ENCODE measurements at places on chromosomes 4 and X.

- no peak for DNase-seq
These were observed 114.1 kb upstream of the RAP2C start for GRCh38 chrX:132333351-132333750.

DNA sequence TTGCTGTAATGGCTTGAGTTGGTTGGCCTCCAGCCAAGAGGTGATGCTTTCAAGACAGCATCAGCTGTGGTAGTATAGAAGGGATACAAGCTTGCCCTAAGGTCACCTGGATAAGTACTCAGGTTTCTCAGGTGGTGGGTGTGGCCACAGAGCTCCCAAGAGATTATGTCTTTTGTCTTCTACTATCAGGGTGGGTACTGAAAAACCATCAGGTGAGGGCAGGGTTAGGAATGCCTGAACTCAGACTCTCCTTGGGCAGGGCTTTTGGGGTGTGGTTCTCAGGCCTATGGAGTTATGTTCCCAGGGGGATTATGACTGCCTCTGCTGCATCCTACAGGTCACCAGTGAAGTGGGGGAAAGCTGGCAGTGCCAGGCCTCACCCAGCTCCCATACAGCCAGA is 654.6 kb upstream of the GALNT7 start:
- DNase-seq: no peak

GRCh38 chrX:120090208-120090607 is 12.7 kb upstream of the RHOXF2B start:
- DNase-seq: no peak

- DNase-seq: no peak
These were observed 36.5 kb downstream of the AFF2 start for GRCh38 chrX:148536961-148537360.

DNA sequence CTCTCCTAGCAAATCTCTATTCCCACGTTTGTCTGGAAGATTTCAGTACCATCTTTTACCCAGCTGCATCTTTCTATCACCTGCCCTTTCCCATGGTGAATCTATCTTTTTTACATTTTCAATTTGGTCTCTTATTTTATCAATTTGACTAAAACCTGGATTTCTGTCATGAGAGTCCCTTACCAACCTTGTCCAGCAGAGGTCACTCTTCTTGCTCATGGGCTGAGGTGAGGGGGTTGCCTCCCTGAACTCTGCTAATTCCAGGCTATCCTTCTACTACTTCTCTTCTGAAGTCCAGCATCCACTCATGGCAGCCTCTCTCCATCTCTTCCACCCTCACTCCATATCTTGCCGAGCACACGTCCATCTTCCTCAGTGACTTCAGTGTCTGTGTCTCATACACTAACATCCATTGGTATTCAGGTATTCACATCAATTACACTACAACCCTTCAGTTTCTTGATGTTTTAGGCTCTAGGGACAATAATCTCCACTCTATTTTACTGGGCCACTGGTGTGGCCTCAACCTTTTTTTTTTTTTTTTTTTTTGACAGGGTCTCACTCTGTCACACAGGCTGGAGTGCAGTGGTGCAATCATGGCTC is 17.8 kb upstream of the ZNF827 start:
- no peak for DNase-seq

- no peak for DNase-seq
These were observed 4.1 kb upstream of the FAM200B start for GRCh38 chr4:15677507-15677988.

DNA sequence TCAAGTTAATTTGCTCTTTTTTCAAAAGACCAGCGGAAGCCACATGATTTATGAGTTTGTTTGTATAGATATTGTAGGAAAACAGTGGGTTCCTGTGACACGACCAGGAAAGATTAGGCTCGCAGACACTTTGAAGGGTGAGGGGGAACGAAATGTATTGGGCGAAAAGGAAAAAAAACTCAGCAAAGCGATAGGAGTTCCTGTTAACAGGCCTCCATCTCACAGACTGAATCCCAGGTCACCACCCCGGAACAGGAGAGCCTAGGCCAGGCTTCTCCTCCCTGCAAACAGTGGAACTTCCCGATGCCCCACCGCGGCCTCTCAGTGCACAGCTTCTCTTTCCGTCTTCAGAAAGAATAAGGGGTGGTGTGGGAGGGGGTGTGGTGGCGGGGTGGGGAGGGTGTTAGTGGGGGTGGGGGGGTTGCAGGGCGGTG is 181.8 kb upstream of the GPRIN3 start:
- no peak for DNase-seq

DNA sequence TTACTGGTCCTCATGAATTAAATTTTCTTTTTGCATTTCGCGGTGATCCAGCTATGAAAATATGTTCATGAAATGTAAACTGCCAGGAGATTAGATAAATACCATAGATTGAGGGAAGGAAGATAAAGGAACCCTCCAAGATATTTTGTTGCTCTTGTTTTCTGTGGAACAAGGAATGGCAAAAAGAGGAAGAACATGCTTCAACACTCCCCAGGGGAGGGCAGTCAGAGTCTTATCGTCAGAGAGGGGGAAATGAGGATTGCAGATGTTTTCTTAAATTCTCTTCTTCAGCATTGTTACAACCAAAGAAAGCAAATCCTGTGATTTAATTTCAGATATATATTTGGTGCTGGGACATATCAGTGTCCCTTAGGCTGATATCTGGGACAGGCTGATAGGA is 9.5 kb upstream of the SFRP2 start:
- no peak for DNase-seq

- no peak for DNase-seq
These were observed 10.4 kb upstream of the PTTG2 start for GRCh38 chr4:37949636-37950426.

- no peak for DNase-seq
These were observed 146.5 kb downstream of the RBM47 start for GRCh38 chr4:40482985-40483647.

DNA sequence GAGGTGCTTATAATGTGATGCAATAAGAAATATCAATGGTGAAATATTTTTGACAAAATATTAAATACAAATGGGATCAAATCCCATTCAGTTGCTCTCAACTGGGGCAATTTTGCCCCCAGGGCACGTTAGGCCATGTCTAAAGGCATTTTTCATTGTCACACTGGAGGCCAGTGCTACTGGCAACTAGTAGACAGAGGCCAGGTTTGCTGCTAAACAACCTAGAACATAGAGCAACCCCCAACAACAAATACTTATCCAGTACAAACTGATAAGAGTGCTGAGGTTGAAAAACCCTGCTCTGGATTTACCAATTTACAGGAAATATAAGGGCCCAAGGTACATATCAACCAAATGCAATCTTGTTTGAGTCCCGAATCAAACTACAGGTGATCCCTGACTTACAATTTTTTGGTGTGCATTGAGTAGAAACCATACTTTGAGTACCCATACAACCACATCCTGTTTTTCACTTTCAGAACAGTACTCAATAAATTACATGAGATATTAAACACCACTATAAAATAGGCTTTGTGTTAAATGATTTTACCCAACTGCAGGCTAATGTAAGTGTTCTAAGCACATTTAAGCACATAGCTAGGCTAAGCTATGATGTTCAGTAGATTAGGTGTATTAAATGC is 237.5 kb downstream of the HNRNPD start:
- no peak for DNase-seq

GRCh38 chr4:1991087-1991486 is 17.7 kb downstream of the NELFA start:
- peak; percentile 77 for DNase-seq
